Neural progenitor cell (in vitro differentiated cells): ENCODE measurements at places on chromosomes 5 and 9.
A peak's percentile ranks its signal among the peaks of the same experiment; 100 is the strongest.

DNA sequence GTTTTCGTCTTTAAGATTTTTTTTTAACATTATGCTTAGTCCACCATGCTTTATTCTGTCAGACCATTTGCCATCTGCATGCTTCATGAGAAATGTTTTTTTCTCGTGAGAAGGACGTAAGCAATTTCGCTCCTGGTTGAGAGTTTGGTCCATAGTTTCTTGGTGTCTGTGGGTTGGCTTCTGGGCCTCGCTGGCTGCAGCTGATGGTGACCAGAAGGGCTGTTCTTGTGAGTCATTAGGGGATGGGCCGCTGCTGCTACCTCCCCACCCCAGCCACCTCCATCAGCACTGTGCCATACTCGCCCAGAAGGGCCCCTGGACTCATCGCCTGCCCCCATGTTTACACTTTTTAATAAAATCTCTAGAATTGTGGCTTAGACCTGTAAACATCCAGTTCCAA lies 11.4 kb downstream of the SYK start:
- no peak for DNase-seq

DNA sequence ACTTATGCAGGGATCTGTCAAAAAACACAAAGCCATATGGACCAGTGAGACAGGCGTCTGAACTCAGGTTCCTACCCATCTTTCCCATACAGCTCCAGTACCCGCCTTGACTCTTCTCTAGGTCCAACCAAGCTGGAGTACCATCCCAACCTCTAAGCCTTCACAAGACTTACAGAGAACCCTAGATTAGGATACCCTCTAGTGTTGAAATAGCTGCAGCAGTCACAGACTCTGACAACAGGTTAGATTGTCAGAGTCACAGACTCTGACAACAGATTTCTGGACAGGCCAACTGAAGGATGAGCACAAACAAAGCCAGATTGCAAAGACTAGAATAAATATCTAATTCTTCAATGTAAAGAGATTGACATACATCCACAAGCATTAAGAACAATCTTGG lies 266.1 kb downstream of the GRIA1 start:
- peak; percentile 20 for DNase-seq

DNA sequence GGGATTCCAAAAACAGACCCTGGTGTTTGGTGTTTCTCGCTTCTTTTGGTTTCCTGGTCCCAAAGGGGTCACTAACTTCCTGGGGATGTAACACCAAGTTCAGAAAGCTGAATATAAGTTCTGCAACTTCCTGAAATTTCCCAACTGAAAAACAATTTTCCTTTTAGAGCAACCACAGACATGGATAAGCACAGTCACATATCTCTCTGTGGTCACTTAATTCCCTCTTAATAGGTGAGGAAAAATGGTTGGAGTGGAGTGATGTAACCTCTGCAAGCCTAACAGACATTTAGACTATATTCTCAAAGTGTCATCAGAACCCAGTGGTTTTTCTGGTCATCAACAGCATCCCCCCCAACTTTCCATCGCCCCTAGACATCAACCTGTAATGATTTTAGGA lies 135.3 kb downstream of the PRELID2 start:
- no peak for DNase-seq

DNA sequence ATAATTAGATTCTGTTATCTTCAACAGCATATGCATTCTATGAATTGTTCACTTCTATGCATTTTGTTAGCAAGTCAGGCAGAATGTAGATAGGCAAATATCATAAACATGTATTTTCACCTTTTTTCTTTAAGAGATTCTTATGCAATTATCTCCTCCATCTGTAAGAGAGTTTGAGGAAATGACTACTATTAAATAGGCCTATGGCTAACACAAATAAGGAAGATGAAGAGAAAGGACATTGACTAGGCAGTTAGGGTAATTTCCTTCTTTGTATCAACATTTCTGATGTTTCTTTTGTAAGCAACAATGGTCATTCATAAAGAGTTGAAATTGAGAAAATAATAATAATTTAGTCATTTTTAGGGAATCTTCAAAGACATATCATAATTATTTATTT lies 145.2 kb upstream of the CDH12 start:
- DNase-seq, result no peak

DNA sequence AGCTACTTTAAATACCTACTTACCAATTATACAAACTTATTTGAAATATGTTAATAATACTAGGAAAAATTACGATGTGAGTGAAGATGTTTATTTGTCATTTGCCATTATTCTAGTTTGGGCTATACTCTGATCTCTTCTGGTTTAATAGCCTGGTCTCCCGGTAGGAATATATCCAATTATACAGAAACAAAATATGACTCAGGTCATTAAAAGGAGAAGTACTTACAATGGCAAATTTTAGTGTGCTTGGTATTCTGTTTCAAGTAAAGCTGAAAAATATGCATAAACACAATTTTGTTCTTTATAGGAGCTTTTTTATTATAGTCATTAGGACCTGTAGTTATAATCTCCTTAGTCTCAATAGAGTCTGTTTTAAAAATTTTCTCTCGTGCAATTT lies 176.8 kb downstream of the SLCO4C1 start:
- no peak for DNase-seq

DNA sequence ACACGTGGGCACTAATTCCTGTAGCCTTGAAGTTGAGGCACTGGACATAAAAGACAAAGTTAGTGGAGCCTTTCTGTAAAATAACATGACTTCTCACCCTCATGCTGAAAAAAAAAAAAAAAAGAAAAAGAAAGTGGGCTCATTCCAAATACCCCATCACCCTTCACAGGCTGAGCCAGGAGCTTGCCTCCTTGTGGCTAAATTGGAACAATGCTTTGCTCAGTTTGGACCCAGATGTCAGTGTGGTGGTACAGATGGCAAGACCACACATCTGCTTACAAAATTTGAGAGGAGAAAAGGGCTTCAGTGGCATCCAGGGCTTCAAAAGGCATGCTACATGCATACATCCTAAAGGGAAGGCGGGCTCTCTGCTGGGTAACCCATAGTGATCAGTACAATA lies 342.8 kb downstream of the EBF1 start:
- peak; percentile 40 for DNase-seq
